Activated T-helper 2 cell treated with anti-CD3 and anti-CD28 coated beads, Interferon-gamma antibody, Interleukin-2, Interleukin-4, amounts not matched to agents 10 μg/mL and 5 μg/mL and 100 μg/mL, durations not matched to agents 14 hours and 24 hours and 36 hours (primary cell): ENCODE measurements at places on chromosomes 5 and 9.

GRCh38 chr9:134459164-134459563 lies 132.9 kb downstream of the RXRA start:
- no peaks in the 10 kb centered on the region for H3K36me3 ChIP-seq
- no peak for DNase-seq

GRCh38 chr5:61595426-61595825 lies 263.4 kb downstream of the ZSWIM6 start:
- H3K4me1 ChIP-seq = no peaks in the 10 kb centered on the region
- no peak for DNase-seq
- H3K4me3 ChIP-seq = no peak overlapping the region
- H3K27me3 ChIP-seq = peaks cover 10% of the 10 kb centered on the region
- no peaks in the 10 kb centered on the region for H3K36me3 ChIP-seq

GRCh38 chr9:114371973-114372917 lies 15.5 kb downstream of the AKNA start:
- H3K36me3 ChIP-seq = peaks cover 83% of the 10 kb centered on the region
- peak overlapping the region; percentile 76 for H3K4me3 ChIP-seq
- DNase-seq = peak; percentile 59
- H3K4me1 ChIP-seq = peaks cover 78% of the 10 kb centered on the region
- no peaks in the 10 kb centered on the region for H3K27me3 ChIP-seq

DNA sequence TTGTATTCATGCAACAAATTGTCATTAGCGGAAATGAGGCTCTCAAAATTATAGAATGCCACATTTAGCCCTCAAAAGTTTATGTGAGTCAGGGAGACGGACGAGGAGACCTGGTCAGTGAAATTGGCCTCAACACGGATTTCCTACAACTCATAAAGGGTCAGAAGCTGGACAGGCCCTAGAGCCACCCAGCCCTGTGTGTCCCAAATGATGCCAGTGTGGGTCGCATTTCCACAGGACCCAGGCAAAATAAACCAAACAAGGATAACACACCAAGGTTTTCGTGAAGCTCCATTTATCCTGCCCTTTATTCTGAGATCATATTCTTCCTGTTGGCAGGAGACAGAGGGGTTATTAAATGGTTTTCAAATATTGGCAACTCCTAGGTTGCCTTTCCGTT lies 72.0 kb upstream of the COL5A1 start:
- no peak overlapping the region for H3K4me3 ChIP-seq
- no peak overlapping the region for H3K27ac ChIP-seq
- H3K4me1 ChIP-seq = no peaks in the 10 kb centered on the region
- no peaks in the 10 kb centered on the region for H3K27me3 ChIP-seq
- no peak for DNase-seq
- no peaks in the 10 kb centered on the region for H3K36me3 ChIP-seq

- H3K4me1 ChIP-seq = no peaks in the 10 kb centered on the region
- no peaks in the 10 kb centered on the region for H3K36me3 ChIP-seq
- no peak for DNase-seq
Observed at GRCh38 chr9:90838581-90839154, 37.0 kb downstream of the SYK start.

DNA sequence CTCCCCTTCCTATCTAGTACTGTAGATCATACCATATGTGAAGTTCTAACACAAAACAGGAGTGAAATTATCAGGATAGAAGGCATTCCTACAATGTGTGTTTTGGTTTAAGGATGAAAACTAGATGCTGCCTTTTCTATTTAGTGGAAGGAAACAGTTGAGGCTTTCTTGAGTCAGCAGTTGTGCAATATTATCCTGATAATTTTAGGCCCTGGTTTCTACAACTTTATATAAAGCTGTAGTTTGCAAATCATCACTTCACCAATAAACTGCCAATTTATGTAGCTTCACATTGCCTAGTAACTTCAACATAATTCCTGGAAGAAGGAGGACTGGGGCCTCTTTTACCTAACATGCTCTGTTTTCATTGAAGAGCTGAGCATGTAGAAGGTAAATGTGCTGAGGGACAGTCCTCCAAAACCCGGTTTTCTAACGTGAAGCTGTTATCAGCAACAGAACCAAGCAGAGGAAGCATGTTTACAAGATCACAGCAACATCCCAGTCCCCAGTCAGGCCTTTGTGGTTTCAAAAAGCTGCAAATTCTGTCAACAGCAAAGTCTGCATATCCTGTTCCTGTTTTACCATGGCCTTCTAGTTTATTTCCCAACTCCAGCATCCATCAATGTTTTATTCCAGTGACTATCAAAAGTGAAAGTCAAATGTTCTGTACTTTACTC lies 513.4 kb upstream of the MEF2C start:
- DNase-seq = no peak
- no peaks in the 10 kb centered on the region for H3K36me3 ChIP-seq
- no peaks in the 10 kb centered on the region for H3K27me3 ChIP-seq

DNA sequence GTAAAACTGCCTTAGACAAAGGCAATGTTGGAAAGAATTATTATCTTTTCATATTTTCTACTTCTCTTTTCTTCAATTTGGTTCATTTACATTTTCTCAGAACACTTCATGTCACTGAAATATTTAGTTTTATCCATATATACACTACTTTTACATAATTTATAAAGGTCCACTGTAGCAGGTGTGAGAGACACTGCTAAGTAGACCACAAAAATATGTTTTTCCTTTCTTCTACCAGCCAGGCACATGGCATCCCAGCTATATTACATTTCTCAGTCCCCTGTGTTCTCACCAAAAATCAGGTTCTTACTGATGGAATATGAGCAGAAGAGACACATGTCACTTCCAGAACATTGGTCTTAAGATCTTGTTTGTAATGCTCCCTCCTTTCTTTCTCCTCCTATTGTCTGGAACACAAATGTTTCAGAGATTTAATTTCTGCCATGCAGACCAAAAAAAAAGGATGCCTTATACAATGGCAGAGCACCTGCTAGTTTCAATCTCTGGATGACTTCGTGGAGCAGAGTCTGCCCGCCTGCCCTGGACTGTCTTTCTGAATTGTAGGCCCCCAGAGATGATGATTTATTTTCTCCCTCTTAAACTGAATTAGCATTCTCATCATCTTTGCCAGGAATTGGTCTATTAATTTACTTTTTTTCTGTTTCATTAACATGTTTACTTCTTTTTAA lies 125.4 kb upstream of the ACOT12 start:
- no peaks in the 10 kb centered on the region for H3K36me3 ChIP-seq
- DNase-seq = no peak
- H3K27ac ChIP-seq = no peak overlapping the region
- H3K4me1 ChIP-seq = peaks cover 10% of the 10 kb centered on the region

- H3K4me3 ChIP-seq = no peak overlapping the region
- H3K4me1 ChIP-seq = no peaks in the 10 kb centered on the region
- H3K27ac ChIP-seq = no peak overlapping the region
- peaks cover 23% of the 10 kb centered on the region for H3K36me3 ChIP-seq
Observed at GRCh38 chr5:69224520-69224919, 10.2 kb upstream of the CDK7 start.

GRCh38 chr5:87399720-87400119 lies 13.0 kb downstream of the CCNH start:
- H3K36me3 ChIP-seq = peaks cover 72% of the 10 kb centered on the region
- no peak for DNase-seq
- H3K4me3 ChIP-seq = no peak overlapping the region
- no peaks in the 10 kb centered on the region for H3K27me3 ChIP-seq
- H3K4me1 ChIP-seq = peaks cover 13% of the 10 kb centered on the region

- H3K27ac ChIP-seq = no peak overlapping the region
- no peaks in the 10 kb centered on the region for H3K27me3 ChIP-seq
- H3K4me1 ChIP-seq = no peaks in the 10 kb centered on the region
- no peak for DNase-seq
- H3K36me3 ChIP-seq = no peaks in the 10 kb centered on the region
Observed at GRCh38 chr5:116673453-116673852, 98.8 kb upstream of the SEMA6A start.

DNA sequence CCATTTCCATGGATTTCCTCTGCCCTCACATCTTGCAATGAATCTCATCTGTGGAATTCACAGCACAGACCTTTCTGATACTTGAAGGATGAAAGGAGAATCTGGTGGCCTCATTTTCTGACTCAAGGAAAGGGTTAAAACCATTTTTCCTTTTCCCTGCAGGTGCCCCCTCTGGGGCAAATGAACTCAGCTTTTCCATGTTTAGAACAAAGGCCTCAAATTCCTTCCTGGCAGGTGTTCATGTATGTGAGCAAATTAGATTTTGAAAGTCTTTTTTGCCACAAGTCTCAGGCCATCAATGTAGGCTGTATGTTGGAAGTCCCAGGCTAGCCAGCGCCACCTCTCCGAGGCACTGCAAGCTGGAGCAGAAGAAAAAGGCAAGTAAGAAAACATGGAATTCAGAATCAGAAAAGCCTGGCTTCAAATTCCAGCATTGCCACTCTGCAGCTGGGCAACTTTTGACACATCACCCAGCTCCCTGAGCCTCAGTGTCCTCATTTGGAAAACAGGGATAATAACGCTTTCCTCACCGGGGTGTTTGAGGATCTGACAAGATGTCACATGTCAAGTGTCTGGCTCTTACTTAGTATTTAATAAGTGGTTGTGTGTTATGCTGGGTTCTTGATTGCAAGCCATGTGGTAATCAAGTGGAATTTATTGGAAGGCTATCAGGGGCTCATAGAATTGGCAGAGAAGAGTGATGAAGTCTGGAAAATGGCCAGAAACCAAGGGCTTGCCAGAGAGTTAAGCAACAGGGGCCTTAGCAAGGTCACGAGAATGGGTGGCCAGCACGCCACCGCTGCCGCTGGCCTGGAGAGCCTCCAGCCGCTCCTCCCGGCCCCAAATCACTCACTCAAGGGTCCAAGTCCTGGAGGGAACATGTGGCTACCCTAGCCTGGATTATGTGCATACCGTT lies 48.4 kb upstream of the SMIM23 start:
- no peak overlapping the region for H3K27ac ChIP-seq
- no peaks in the 10 kb centered on the region for H3K36me3 ChIP-seq
- no peaks in the 10 kb centered on the region for H3K27me3 ChIP-seq
- H3K4me3 ChIP-seq = no peak overlapping the region

DNA sequence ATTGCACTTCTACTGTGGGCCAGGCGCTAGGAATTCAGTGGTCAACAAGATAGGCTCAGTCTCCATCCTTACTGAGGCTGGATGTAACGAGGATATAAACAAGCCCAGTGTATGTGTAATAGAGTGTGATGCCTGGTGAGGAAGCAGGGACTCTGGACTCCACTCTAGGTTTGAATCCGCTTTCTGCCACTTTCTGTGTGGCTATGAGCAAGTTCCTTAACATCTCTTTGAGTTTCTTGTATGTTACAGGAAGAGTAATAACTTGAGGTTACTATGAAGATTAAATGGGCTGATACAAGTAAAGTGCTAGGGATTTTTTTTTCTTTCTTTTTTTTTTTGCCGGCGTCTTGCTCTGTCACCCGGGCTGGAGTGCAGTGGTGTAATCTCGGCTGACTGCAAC lies 12.4 kb downstream of the DOCK2 start:
- H3K27ac ChIP-seq = peak overlapping the region; percentile 95
- no peak for DNase-seq
- H3K4me3 ChIP-seq = peak overlapping the region; percentile 59
- no peaks in the 10 kb centered on the region for H3K27me3 ChIP-seq
- peaks cover 81% of the 10 kb centered on the region for H3K36me3 ChIP-seq

DNA sequence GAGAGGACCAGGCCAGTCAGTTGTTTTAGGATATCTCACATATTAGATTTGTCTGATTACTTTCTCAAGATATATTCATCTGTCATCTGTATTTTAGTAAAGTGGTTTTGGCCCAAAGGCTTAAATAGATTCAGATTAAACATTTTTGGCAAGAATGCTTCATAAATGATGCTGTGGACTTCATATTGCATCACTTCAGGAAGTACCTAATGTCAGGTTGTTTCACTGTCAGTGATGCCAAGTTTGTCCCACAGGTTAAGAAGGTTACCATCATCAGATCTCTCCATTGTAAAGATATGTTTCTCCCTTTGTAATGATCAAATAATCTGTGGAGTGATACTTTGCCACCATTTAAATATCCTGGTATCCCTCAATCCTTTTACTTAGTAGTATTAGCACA lies 37.3 kb downstream of the ERCC6L2 start:
- no peaks in the 10 kb centered on the region for H3K27me3 ChIP-seq
- H3K4me1 ChIP-seq = peaks cover 6% of the 10 kb centered on the region
- peaks cover 44% of the 10 kb centered on the region for H3K36me3 ChIP-seq
- H3K27ac ChIP-seq = no peak overlapping the region
- H3K4me3 ChIP-seq = no peak overlapping the region

DNA sequence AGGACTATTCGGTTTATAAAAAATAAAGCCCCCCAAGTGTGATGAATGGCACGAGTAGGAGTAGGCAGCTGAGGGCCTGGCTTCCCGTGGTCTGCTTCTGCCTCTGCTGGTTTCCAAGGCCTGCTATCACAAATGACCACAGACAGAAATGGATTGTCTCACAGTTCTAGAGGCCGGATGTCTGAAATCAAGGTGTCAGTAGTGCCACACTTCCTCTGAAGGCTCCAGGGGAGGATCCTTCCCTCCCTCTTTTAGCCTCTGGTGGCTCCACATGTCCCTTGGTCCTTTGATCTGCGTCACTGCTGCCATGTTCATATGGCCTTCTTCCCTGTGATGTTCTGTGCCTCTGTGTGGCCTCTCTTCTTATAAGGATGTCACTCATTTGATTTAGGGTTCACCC lies 15.1 kb downstream of the PRKACG start:
- peak overlapping the region; percentile 44 for H3K27ac ChIP-seq
- H3K27me3 ChIP-seq = no peaks in the 10 kb centered on the region
- H3K4me3 ChIP-seq = no peak overlapping the region
- no peak for DNase-seq

GRCh38 chr5:180820788-180821321 lies 18.2 kb upstream of the MGAT1 start:
- H3K4me1 ChIP-seq = peaks cover 34% of the 10 kb centered on the region
- no peak for DNase-seq
- H3K27ac ChIP-seq = no peak overlapping the region

GRCh38 chr5:639253-639530 lies 27.1 kb downstream of the CEP72 start:
- DNase-seq = no peak
- H3K36me3 ChIP-seq = peaks cover 49% of the 10 kb centered on the region
- H3K27me3 ChIP-seq = no peaks in the 10 kb centered on the region
- H3K27ac ChIP-seq = no peak overlapping the region
- H3K4me1 ChIP-seq = no peaks in the 10 kb centered on the region
- H3K4me3 ChIP-seq = no peak overlapping the region

- H3K36me3 ChIP-seq = no peaks in the 10 kb centered on the region
- DNase-seq = no peak
- no peak overlapping the region for H3K27ac ChIP-seq
- peaks cover 6% of the 10 kb centered on the region for H3K27me3 ChIP-seq
Observed at GRCh38 chr5:57745700-57746651, 263.4 kb upstream of the ACTBL2 start.

DNA sequence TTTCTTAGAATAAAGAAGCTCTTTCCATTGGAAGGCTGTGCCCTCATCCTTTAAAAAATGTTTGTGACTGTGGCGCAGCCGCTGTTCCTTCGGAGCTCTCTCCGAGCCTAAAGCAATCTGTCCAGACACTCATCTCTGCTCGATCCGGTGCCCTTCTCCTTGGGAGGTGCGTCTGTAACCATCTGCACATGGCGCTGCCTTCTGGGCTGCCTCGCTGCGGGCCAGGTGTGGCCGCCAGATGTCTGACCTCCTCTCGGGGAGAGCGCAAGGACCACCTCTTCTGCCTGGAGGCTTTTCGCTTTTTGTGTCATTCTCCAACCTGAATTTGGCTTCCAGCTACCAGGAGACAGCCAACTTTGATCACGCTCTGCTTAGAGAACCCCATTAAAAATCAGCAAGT lies 153.4 kb upstream of the PTCH1 start:
- DNase-seq = no peak
- no peak overlapping the region for H3K27ac ChIP-seq
- H3K27me3 ChIP-seq = peaks cover 38% of the 10 kb centered on the region

- H3K27me3 ChIP-seq = peaks cover 1% of the 10 kb centered on the region
- no peak overlapping the region for H3K4me3 ChIP-seq
- H3K27ac ChIP-seq = no peak overlapping the region
- DNase-seq = no peak
- H3K4me1 ChIP-seq = no peaks in the 10 kb centered on the region
- H3K36me3 ChIP-seq = no peaks in the 10 kb centered on the region
Observed at GRCh38 chr9:6142799-6143454, 72.7 kb upstream of the IL33 start.
